ENCODE measurements at places on chromosomes 16 and 17.
A peak's percentile ranks its signal among the peaks of the same experiment; 100 is the strongest.

DNA sequence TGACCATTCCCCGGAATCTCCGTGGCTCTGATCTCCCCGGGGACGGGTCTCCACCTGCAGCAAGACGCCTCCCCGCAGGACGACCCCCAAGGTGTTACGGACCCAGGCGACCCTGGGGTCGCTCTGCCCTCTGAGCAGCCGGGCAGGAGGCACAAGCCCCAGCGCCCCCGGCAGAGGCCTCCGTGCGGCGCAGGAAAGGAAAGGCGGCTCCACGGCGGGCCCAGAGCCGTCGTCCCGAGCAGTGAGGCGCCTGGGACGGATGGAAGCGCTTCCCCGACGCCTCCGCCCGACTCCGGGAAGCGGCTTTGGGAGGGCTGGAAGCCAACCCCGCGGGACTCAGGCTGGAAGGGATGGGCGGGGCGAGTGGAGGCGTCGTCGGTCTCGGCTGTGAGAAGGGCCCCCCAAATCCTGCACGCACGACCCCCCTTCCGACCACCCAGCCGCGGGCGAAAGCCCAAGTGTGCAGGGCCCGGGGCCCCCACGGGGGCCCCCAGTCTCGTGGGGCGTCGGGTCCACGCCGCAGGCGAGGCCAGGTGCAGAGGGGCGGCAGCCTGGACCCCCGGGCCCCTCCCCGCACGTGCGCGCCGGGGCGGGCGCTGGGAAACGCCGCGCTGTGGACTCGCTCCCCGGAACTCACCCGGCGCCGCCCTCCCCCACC is 32.7 kb upstream of the RPH3AL start:
- DNase-seq: no peak

DNA sequence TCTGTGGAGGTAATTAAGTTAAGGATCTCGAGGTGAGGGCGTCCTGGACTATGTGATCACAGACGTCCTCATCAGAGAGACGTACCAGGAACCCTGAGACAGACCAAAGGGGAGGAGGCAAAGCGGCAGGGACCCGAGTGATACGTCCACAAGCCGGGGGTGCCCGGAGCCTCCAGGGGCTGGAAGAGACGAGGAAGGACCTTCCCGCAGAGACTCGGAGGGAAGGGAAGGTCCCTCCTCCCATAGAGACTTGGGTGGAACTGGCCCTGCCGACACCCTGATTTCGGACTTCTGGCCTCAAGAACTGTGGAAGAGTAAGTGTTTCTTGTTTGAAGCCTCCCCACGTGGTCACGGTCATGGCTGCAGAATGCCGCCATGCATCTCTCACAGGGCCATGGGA is 30.8 kb downstream of the LMF1 start:
- no peak for DNase-seq

- no peak for DNase-seq
Measured at GRCh38 chr17:7208754-7209460, 10.7 kb downstream of the DLG4 start.

DNA sequence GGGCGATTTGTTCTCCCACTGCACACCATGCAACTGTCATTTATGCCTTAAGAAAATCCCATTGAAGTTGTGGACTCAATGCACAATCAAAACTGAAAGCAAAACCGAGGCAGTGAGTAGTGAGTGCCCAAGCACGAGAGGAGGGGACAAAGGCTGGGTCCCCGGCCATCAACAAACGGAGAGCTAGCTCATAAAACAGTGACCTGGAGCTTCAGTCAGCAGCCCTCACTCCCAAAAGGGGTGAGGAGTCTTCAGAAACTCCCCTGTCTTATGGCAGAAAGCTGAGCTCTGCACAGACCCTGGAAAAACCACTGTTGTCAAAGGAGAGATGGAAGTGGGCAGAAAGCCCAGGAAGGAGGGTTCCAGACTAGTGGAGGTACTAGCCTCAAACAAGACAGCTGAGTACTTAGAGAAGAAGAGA is 96.9 kb downstream of the ADCY9 start:
- DNase-seq: peak; percentile 50

DNA sequence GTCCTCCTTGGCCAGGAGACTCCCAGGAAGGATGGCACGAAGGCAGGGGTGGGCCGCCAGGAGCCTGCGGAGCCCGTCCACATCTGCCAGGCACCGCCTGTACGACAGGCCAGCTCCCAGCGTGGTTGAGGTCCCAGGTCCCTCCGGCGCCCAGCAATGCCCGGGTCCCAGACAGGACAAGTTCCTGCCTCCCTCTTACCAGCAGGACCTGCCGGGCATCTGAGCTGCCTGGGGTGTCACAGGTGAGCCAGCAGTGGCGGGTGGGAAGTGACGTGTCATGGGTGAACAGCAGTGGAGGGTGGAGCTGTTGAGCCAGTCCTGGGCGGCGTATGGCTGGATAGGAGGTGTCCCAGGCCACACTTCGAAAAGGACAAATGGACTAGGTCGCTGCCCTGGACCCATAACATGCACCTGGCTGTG is 15.7 kb upstream of the BAHCC1 start:
- DNase-seq: no peak

DNA sequence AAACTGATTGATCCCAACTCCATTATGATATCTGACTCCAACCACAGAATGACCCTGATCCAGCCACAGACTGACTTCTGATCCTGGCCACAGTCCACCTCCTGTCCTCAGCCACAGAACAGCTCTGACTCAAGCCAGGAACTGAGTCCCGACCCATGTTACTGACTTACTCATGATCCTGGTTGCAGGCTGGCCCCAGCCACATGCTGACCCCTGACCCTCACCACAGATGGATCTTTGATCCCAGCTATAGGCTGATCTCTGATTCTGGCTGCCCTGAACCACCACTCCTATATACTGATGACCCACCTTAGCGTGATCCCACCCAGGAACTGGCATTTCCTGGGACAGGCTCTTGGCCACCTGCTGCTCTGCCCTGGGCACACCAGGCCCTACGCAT is 32.2 kb upstream of the IL21R start:
- DNase-seq: peak; percentile 23

GRCh38 chr16:61549327-61549726 is 486.9 kb downstream of the CDH8 start:
- no peak for DNase-seq

GRCh38 chr17:40515011-40515410 is 13.6 kb upstream of the TNS4 start:
- DNase-seq: no peak
